ENCODE measurements at places on chromosomes 3 and 15. TPM values are rescaled to one million over a fixed set of nuclear protein-coding genes. Genes with fewer than 3 reads are reported as not detected.

The CLDN18 gene
- not detected for total RNA-seq

GRCh38 chr3:100893590-100893989, 99.6 kb downstream of the ABI3BP start:
- H3K27ac ChIP-seq, result no peak overlapping the region
- DNase-seq, result no peak
- H3K36me3 ChIP-seq, result no peaks in the 10 kb centered on the region
- no peaks in the 10 kb centered on the region for H3K27me3 ChIP-seq
- no peak overlapping the region for H3K4me3 ChIP-seq

DNA sequence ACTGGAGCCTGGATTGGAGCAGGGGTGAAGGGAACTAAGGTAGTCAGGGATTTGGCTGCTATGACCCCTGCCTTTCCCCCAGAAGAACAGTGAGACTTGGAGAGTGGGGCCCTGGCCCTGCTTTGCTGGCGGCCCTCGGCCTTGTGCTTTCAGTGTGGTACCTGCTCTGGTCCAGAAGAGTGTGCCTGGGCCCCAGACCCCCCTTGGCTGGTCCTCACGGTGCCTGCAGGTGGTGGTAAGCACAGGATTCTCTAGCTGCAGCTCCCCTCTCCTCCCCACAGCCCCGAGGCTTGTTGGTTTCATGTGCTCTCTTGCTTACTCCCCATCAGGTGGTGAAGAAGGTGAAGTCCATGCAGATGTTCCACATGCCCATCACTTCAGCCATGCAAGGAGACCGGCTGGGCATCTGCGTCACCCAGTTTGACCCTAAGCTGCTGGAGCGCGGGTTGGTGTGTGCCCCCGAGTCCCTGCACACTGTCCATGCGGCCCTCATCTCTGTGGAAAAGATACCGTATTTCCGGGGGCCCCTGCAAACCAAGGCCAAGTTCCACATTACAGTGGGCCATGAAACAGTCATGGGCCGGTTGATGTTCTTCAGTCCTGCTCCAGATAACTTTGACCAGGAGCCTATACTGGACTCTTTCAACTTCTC, 125.7 kb downstream of the DNAJB8 start:
- no peak overlapping the region for H3K27ac ChIP-seq
- peaks cover 3% of the 10 kb centered on the region for H3K36me3 ChIP-seq
- DNase-seq, result no peak
- peaks cover 13% of the 10 kb centered on the region for H3K27me3 ChIP-seq
- peaks cover 45% of the 10 kb centered on the region for H3K4me1 ChIP-seq

- no peak for DNase-seq
- no peak overlapping the region for H3K27ac ChIP-seq
- no peak overlapping the region for H3K4me3 ChIP-seq
These were observed 56.4 kb upstream of the C15orf39 start for GRCh38 chr15:75145027-75145841.

- H3K27me3 ChIP-seq, result no peaks in the 10 kb centered on the region
- DNase-seq, result no peak
- H3K27ac ChIP-seq, result no peak overlapping the region
- no peaks in the 10 kb centered on the region for H3K36me3 ChIP-seq
These were observed 31.6 kb downstream of the ARRDC4 start for GRCh38 chr15:97991972-97992541.

The SCG5 gene
- total RNA-seq, result 25.1 TPM

- peaks cover 4% of the 10 kb centered on the region for H3K27me3 ChIP-seq
- peaks cover 56% of the 10 kb centered on the region for H3K4me1 ChIP-seq
- peak overlapping the region; percentile 71 for H3K4me3 ChIP-seq
- H3K27ac ChIP-seq, result no peak overlapping the region
These were observed 5.0 kb downstream of the SPRED1 start for GRCh38 chr15:38257676-38258075.

GRCh38 chr3:54621184-54621583, 306.7 kb downstream of the LRTM1 start:
- no peaks in the 10 kb centered on the region for H3K4me1 ChIP-seq
- no peak overlapping the region for H3K4me3 ChIP-seq
- H3K27ac ChIP-seq, result no peak overlapping the region
- no peaks in the 10 kb centered on the region for H3K36me3 ChIP-seq
- no peaks in the 10 kb centered on the region for H3K27me3 ChIP-seq
- no peak for DNase-seq
